Naive thymus-derived CD8-positive, alpha-beta T cell (primary cell): ENCODE measurements at places on chromosomes 13 and 19.
A peak's percentile ranks its signal among the peaks of the same experiment; 100 is the strongest.

GRCh38 chr19:40553885-40554857, 22.5 kb upstream of the SHKBP1 start:
- DNase-seq, result no peak

DNA sequence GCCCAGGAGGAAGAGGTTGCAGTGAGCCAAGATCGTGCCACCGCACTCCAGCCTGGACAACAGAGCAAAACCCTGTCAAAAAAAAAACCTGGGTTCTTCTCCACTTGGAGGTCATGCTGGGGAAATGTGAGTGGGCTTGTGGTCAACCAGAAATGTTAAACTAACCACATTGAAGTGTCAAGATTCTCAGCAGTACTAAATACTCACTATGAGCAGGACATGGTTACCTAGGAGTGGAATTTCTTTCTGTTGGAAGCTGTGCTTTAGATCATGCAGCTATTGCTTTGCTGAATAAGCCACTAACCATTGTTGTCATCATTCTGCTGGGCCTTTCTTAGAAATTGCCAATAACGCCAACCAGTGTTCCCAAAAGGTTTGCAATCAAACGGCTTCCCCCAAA, 253.3 kb upstream of the TSHZ3 start:
- no peak for DNase-seq

GRCh38 chr19:32406161-32407003, 812 bp downstream of the DPY19L3 start:
- DNase-seq, result no peak

- DNase-seq, result no peak
Measured at GRCh38 chr13:86426437-86426836, 627.2 kb upstream of the SLITRK6 start.

GRCh38 chr13:35146686-35147085, 204.6 kb downstream of the NBEA start:
- DNase-seq, result no peak

- no peak for DNase-seq
Measured at GRCh38 chr19:8367327-8368001, 3.5 kb downstream of the ANGPTL4 start.

GRCh38 chr13:79128158-79128557, 277.9 kb downstream of the RBM26 start:
- no peak for DNase-seq

DNA sequence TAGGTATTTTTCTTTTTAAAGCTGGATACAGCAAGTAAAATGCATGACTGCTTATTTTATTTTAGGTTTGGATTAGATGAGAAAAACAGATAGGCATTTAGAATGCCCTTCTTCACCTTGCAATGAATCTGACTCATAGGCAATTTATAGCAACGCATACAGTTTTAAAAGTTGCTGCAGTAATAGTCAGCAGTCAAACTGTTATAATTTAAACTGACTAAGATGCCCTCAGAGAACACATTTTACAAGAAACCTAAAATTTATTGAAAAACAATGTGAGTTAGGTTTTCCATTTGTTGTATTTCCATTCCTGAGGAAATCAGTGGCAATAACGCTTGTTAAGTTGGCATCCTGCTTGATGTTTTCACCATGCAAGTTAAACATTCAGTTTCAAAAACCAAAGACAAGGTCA, 1128.2 kb upstream of the PCDH9 start:
- no peak for DNase-seq

- no peak for DNase-seq
Measured at GRCh38 chr13:37666036-37666435, 67.5 kb upstream of the POSTN start.

GRCh38 chr13:89862691-89863036, 1484.8 kb upstream of the MIR17HG start:
- DNase-seq, result no peak

GRCh38 chr13:111460548-111461444, 140.4 kb downstream of the TEX29 start:
- DNase-seq, result no peak

DNA sequence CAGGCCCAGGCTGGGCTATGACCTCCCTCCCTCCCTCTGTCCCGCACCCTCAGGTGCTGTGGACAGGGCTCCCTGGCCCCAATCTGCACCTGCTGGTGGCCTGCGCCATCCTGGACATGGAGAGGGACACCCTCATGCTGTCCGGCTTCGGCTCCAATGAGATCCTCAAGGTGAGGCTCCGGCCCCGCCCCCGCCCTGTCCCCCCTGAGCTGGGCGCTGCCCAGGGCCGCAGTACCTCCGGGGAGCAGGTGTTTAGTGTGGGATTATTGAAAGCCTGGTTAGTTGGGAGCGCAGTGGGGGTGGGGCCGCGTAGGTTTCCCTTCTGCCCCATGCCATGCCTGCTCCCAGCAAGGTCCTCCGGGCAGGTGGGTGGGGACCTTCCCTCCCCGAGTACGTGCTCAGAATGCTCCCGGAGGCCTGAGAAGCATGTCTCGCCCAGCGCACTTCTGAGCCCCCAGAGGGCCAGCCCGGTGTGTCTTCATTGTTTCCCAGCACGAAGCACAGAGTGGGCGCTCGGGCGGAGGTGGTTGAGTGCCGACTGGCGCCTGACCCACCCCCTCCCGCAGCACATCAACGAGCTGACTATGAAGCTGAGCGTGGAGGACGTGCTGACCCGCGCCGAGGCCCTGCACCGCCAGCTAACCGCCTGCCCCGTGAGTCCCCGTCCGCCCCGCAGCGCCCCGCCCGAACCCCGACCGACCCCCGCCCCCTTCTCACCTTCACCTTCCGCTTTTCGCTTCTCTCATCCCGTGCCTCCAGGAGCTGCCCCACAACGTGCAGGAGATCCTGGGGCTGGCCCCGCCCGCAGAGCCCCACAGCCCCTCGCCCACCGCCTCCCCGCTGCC, 8.8 kb downstream of the IL4I1 start:
- no peak for DNase-seq

DNA sequence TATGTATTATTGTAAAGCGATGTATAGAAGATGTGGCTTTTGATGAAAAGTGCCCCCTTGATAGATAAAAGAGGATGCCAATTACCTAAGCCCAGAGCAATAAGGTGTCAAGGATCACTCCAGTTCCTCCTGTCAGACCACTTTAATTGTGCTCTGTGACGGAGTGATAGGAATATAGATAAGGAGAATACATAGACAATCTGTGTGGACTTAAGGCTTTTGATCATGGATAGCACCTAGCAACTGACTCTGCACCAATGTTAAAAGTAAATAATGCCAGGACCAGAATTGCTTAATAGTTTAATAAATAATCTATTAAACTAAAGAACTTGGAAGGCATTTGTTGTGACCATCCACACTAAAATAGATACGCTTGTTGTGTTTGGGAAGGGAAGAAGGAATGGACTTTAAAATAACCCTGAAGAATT, 390.7 kb upstream of the ARGLU1 start:
- no peak for DNase-seq

DNA sequence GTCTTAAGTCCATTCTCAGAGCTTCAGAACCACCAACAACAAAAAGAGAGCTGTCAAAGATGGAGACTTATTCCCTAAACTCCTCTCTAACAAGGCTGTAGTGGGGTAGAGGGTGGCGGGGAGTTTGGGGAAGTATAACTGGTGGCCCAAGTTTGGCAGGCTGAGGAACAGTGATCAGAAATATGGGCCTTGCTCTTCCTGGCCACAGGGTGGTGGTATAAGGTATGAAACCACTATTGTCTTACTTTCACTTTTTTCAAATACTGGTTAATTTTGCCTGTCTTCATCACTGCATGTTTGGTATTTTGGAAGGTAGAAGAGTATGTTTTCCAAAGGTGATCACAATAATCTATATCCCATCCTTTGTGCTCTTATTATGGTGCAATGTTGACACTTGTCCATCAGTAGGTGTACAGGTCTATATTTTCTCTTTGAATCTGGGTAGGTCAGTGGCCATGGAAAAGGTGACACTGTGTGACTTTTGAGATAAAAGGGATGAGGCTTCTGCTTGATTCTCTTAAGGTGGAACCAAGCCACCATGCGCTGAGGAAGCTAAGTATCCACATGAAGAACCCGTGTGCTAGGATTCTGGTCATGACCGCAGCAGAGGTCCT, 23.2 kb upstream of the GPC5 start:
- no peak for DNase-seq

DNA sequence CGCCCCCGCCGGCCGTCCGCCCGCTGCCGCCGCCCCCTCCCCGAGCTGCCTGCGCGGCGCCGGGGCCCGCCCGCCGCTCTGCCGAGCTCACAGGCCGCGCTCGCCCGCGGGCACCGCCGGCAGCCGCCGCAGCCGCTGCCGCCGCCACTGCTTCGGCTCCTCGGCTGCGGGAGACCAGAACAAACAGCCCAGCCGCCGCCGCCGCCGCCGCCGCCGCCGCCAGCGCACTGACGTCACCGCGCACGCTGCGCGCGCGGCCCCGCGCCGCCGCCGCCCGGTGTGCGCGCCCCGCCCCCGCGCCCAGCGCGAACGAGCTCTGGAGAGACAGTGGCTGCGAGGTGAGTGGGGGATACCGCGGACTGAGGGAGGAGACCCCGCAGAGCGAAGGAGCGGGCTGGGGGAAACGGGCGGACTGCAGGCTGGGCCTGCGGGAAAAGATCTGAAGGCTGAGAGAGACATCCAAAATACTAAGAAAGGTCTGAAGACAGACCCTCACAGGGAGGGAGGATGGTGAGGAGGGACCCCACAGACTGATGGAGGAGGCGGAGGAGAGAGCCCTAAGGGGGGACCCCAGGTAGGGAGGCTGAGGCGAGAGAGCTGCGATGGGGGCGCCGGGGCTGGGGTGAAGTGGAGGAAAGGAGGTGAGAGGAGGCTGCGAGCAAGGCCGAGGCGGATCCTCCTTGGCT, at the start of gene BRD4:
Gene BRD4 (minus strand): TSS at position 229 of the 686 bp plus-strand sequence. CDS start 59,440 bp downstream, outside the sequence.
- DNase-seq, result peak; percentile 84

DNA sequence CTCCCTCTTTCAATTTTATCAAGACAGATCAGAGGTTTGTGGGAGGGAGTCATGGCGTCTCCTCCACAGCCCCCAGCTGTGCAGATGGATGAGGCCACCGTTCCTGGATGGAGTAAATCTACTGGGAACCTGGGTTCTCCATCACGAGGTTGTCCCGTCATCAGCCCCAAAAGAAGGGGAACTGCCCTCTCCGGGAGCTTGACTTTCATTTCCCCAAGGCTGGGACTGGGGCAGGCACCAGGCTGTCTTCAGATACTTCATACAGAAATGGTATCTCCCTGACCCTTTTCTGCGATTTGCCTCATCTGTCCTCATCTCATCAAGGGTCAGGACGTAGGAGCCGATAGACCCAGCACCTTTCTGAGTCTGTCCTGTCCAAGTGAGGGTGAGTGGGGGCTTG, 9.8 kb downstream of the LILRB2 start:
- DNase-seq, result no peak

GRCh38 chr19:33809960-33810359, 13.3 kb downstream of the KCTD15 start:
- no peak for DNase-seq

GRCh38 chr13:112545856-112546255, 42.1 kb downstream of the TUBGCP3 start:
- DNase-seq, result no peak

GRCh38 chr19:33500991-33501390, 20.6 kb downstream of the PEPD start:
- no peak for DNase-seq

DNA sequence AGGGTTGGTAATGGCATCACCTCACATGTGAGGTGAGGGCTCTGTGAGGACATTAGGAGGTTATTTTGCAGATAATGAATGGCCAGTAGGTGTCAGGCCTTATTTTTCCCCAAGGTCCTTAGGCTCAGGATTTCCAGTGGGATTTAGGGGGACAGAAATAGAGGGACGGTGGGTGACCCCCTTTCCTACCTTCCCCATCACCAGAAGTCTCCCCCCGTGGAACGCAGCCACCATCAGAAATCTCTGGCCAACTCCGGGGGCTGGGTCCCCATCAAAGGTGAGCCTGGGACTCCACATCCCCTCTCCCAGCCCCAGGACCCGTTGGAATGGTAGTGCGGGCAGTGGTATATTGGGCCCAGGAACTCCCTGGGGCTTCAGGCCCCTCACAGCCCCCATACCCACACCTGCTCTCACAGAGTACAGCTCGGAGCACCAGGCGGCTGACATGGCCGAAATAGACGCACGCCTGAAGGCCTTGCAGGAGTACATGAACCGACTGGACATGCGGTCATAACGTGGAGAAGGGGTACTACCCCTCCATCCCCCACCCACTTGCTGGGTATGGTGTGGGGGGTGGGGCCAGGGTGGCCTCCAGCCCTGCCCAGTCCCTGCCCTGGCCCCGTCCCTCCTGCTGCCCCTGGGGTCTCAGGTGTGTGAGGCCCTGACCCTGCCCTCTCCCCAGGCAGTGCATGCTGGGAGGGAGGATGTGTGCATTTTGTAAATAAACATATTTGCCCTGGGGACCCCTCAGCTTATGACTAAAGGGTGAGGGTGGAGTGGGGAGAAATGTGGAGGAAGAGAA, 4.8 kb downstream of the PGLYRP1 start:
- no peak for DNase-seq

GRCh38 chr13:80374444-80374843, 33.5 kb upstream of the SPRY2 start:
- no peak for DNase-seq

- no peak for DNase-seq
Measured at GRCh38 chr13:20337884-20338551, 105.9 kb upstream of the GJB6 start.

- DNase-seq, result no peak
Measured at GRCh38 chr13:88958821-88959220, 1287.7 kb downstream of the SLITRK5 start.

- no peak for DNase-seq
Measured at GRCh38 chr13:52892925-52893324, 44.5 kb upstream of the PCDH8 start.

- DNase-seq, result no peak
Measured at GRCh38 chr13:79522583-79522982, 41.6 kb downstream of the NDFIP2 start.

- no peak for DNase-seq
Measured at GRCh38 chr13:102761071-102761470, 12.5 kb downstream of the TEX30 start.

GRCh38 chr19:53357821-53358581, 7.5 kb upstream of the ZNF525 start:
- DNase-seq, result no peak

DNA sequence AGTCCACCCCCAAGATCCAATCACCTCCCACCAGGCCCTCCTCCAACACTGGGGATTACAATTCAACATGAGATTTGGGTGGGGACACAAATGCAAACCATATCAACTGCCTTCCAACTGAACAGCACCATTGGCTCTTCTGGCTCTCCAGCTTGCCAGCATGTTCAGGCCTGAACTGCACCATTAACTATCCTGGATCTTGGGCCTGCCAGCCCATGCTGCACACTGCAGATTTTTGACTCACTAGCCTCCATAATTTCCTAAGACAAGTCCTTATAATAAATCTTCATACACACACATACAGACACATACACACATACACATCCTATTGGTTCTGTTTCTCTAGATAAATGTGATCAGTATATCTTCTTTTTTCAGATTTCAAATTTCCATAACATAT, 737.1 kb upstream of the SPRY2 start:
- no peak for DNase-seq

DNA sequence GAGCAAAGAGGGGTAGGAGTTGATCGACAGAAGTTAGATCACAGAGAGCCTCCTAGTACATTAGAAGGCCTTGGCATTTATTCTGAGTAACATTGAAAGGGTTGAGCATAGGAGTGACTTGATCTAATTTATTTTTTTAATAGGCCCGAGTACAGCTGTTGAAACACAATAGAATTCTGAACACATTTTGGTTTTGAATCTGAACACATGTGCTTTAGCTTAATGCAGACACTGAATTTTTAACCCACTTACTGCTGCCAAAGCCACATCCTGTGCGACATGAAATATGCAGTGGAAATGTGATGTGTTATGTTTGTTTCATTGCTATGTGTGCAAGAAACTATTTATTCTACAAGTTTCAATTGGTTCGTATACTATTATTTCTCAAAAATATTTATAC, 1505.9 kb downstream of the PCDH9 start:
- DNase-seq, result no peak
